Activated T-cell treated with anti-CD3 and anti-CD28 coated beads for 48 hours (primary cell): ENCODE measurements at places on chromosomes 4 and X.

DNA sequence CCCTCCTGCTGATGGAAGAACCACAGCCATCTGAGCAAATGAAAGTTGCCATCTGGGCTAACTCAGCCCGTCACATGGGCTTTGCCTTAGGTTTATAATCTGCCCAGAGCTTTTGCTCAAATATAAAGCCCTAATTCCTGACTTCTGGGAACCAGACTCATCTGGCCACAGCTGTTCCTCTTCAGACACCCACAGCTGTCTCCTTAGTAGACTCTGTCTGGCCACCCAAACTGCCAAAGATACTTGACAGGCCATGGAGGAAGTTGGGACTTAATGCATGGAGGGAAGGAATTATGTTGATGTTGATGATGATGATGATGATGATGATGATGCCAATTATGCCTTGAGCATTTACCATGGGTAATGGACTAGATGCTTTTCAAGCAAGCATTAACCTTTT, 8.0 kb downstream of the LGI2 start:
- DNase-seq = no peak

GRCh38 chr4:59517007-59517406, 1683.1 kb upstream of the ADGRL3 start:
- DNase-seq = no peak

GRCh38 chr4:53068755-53069330, 206.7 kb downstream of the RASL11B start:
- no peak for DNase-seq

- no peak for DNase-seq
Observed at GRCh38 chrX:130196466-130196865, 24.7 kb downstream of the RAB33A start.

- DNase-seq = no peak
Observed at GRCh38 chr4:165872461-165873297, at the start of gene TLL1. TSS of gene TLL1 (plus strand) at chr4:165873237. CDS start at chr4:165873905, 668 bp downstream.

- DNase-seq = no peak
Observed at GRCh38 chr4:77538144-77538543, 67.5 kb upstream of the CXCL13 start.

GRCh38 chr4:176042195-176042594, 23.4 kb upstream of the WDR17 start:
- no peak for DNase-seq

DNA sequence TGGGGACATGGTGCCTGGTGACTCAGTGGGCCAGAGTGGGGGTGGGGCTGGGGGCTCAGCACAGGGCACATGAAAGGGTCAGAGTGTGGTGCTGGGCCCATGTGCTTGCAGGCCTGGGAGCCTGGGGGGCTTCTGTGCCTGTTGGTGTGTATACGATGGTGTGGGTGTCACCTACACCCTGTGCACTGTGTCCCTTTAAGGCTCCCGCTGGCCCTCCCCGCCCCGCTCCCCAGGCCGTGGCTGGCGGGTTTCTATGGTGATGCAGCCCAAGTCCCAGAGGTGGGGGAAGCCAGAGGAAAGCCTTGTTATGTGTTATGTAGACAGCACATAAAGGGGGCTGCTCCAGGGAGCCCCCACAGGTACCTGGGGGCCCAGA, 5.5 kb downstream of the L1CAM start:
- DNase-seq = no peak

DNA sequence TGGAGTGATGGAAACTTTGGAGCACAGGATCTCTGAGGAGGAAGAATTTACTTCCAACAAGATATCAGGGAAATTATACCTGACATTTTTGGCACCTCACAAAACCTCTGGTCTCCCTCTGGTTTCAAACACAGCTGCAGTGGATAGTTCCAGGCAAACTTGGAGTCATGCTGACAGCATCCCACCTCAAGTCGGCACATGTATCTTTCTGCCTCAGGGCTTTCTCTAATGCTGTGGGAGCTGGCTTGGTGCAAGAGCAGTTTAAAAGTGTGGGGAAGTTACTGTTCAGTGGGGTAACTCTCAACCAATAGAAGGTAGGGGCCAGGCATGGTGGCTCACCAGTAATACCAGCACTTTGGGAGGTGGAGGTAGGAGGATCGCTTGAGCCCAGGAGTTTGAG, 207.1 kb upstream of the NHS start:
- DNase-seq = no peak

DNA sequence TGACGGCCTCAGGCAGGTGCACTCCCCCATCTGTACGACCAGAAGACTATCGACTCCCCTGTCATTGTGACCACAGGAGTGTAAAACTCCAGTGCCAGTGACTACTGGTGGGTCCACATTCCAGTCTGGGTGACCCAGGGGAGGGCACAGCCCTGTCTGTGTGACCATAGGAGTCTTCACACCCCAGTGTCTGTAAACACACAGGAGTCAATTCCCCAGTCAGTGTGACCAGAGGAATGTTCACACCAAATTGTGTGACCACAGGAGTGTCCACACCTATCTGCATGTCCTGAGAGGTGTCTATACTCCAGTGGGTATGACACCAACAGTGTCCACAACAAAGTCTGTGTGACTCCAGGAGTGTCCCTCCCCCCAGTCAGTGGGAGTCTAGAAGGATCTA, 12.0 kb downstream of the FTSJ1 start:
- DNase-seq = no peak

DNA sequence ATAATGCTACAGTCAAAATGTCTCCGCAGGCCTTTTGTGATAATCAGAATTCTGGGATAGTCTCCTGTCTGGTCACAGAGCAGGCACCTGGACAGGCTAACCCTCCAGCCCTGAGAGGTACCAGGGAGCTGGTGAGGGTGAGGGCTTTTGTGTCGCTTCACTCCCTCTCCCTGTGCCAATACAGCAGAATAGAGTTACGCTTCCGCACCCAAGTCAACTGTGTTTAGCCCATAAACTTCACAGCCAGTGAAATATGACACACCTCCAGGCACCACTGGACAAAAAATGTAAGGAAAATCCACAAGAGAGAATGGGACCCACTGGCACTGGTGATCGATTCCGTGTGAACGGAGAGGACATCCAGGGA, 1.3 kb downstream of the GAK start:
- DNase-seq = no peak

DNA sequence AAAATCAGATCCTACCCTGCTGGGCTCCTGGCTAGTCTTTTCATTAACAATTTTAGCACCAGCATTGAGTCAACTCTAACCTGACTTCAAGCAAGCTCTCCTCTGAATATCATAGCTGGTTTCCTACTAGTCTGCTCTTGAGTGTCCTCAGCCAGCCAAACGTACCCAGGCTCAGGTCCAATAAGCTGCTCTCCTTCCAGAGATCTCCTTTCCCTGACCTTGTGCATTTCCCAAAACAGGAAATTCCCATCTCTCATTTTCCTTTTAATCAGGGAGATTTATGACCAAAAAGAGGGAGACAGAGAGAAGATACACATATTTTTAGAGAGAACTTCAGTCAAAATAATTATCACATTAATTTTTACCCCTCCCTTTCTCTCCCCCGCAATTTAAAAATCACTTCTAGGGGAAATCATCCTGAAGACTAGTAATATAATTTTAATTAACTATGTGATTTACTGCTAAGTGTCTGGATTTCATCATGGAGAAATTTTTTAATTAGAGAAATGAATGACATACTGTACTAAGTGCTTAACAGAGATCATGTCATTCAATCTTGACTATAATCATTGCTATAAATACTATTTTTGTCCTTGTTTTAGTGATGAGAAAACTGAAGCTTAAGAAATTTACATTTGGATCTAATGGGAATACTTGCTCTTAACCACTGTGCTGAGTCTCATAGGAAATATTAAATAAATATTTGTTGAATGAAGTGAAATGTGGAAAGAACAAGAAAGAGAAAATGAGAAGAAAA, 421.7 kb upstream of the INTU start:
- no peak for DNase-seq

DNA sequence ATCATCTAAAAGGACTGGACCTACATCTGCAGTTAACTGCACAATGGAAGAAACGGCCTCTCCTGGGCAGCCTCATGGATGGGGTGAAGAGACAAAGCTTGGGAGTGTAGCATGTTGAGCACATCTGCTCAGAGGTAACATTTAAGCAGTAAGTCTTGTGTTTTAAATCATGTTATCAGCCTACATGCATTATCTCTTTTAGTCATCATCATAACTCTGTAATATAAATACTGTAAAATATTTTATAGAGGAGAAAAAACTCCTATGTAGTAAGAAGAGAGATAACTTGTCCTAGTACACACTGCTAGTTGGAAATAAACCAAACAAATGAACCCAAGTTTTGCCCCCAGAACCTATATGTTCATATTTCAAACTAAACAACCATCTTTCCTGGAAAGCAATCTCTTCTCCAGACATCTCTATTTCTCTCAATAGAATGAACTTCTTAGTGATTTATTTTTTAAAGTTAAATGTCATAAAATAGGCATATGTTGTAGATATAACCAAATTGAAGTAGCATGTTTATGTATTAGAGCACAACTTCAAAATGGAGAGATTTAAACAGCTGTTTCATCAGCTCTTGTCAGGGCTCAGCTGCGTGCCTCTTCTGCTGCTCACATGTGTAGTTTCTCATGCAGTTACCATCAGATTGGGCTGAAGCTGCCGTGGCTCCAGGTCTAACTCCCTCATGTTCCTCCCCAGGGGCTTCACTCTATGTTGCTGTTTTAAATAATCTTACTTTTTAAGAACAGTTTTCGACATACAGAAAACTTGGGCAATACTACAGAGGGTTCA, 581.8 kb upstream of the ZFP42 start:
- DNase-seq = no peak

DNA sequence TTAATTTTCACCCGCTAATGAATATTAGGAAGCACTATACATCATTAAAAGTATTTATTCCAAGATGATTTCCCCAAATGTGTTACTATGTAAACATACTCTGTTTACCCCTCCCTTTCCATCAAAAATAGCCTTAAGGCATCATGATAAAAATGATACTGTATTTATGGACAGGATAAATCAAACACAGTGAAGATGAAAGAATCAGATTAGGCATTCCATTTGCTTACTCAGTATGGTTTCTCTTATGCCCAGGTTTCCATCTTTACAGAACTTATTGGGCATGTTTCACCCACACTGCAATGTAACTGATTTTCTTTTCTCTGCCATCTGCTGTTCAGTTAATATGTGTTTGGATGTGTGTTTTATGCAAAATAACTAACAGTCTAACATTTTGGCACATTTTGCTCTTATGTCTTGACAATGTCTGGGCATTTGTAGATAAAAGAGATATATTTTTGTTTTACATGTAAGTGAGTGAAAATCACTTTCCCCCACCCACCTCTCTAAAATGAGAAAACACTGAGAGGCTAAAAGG, 445.2 kb downstream of the RPA4 start:
- no peak for DNase-seq

DNA sequence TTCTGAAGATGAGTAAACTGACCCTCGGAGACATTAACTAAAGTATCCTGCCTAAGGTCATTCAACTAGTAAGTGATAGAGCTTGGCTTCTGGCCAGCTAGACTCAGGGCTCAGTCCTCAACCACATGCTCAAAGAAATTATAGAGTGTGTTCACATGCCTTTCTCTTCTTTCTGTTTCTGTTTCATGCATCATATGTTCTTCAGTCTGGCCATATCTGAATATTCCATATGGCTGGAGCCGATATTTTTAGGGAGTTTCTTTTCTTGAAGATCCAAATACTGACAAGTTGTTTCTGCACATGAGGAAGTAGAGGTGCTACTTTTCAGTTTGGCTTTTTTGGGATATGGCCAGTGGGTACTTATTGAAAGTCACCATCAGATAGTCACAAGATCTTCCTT, 44.9 kb downstream of the MMRN1 start:
- DNase-seq = no peak

DNA sequence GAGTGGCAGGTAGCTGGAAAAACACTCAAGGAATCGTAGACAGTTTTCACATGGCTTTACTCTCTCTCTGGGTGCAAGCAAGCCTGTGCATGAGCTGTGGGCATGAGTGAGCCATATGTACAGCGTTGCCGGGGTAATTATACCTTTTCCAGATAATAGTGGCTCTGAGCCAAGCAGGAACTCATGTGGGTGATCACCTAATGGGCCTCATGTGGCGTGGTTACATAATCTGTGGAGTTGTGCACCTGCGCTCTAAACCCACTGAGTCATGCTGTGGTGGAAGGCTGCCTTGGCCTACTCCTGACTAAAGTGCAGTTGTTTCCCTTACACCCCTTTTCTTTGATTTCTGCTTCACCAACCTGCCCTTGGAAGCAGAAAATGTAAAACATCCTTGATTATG, 1564.5 kb upstream of the PCDH10 start:
- no peak for DNase-seq

- DNase-seq = no peak
Observed at GRCh38 chr4:189200353-189200752, 740.3 kb upstream of the FRG1 start.

DNA sequence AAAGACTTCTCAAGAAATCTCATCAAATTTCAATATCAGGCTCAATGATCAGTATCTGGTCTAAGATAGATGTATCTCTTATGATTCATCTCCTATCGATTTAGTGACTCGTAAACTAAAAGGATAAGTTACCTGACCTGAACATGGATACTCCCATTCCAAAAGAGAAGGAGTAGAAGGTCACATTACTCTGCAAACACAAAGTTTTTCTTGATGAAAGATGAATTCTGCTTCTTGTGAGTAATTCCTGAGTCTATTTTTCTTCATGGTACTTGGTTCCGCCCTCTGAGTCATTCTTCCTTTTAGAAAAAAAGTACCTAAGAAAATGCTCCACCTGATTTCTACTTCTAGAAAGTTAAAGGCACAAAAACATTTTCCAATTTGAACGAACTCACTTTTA, 223.1 kb upstream of the SLIT2 start:
- DNase-seq = no peak

DNA sequence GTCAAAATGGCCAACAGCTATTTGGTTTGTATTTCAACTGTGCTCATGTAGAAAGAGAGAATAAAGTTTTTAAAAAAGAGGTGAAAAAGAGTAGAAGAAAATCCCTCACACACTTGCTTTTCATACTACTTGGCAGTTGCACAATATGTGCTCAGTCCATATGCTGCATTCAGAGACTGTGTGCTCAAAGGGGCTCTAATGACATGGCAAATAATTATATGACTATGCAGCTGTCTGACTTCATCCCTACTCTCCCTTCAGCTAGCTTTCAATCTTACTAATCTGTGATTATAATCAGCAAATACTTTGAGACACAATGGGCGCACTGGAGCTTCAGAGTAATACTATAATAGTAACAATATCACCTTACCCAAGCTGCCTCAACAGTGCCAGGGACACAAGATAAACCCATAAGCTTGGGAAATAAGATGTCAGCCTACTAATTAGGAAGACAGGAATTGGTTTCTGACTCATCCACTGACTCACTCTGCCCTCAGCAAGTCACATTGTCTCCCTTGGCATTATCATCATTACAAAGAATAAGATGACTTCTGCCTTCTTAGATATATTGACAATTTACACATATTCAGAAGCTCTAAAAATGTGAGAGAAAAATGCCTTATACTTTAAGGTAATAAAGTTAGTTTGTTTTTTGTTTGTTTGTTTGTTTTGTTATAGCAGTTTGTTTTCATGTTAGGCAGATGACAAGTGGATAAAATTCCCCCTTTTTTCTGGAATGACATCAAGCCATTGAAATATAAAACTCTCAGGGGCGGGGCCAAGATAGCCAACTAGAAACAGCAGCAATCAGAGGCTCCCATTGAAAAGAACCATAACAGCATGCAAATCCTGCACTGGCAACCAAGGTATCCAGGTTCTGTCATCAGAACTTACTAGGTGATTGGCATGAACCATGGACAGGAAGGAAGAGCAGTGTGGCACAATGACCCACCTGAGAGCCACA, 311.6 kb downstream of the FAM133A start:
- no peak for DNase-seq
